ENCODE measurements at places on chromosomes 7 and 10. TPM values are rescaled to one million over a fixed set of nuclear protein-coding genes. Genes with fewer than 3 reads are reported as not detected.

ADRA2A gene
- 0.07 TPM for total RNA-seq

TMEM178B gene
- total RNA-seq = 1.3 TPM

GGCT gene
- total RNA-seq = 72.8 TPM

CLDN4 gene
- total RNA-seq = 4.9 TPM

MET gene
- total RNA-seq = 103 TPM

CTNNA3 gene
- total RNA-seq = not detected

NFKB2 gene
- 98.0 TPM for total RNA-seq

CFAP43 gene
- total RNA-seq = 0.17 TPM
